Fibroblast of skin of scalp (primary cell): ENCODE measurements at places on chromosomes 2 and 18.

DNA sequence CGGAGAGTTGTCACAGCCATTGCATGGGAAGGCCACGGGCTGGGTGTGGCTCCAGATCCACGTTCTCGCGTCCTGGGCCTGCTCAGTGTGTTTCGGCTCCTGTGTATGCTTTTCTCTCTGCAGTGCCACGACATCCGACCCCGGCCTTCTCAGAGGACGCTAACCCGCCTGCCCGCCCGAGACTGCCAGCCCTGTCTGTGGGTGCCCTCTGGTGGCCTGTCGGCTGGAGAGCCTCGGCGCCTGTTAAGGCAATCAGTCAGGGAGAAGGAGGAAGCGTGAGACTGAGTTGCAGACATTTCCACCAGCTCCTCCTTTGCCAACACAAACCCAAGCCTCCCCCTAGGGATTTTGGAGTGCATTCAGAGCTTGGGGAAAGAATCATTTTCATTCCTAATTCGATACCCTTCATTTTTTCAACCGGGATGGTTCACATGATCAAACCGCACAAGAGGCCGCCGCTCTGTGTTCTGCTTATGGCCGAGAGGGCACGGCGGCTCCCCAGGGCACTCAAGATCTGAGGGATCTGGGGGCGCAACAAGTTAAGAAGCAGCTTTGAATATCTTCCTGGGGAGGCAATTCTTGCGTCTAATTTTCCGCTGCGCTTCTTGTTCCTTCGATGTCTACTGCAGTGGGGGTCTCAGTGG is 37.5 kb upstream of the ZBTB7C start:
- peak; percentile 89 for DNase-seq

DNA sequence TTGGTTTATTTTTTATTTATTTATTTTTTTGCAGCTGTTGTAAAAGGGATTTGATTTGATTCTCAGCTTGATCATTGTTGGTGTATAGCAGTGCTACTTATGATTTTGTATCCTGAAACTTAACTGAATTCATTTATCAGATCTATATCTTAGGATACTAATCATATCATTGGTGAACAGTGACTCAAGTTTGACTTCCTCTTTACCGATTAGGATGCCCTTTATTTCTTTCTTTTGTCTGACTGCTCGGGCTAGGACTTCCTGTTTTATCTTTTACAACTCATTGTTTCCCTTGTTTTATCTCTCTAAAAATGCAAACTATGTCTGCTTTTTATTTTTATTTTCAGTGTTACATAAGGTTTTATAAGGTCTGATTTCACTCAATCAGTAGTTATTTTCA is 23.6 kb downstream of the SP100 start:
- no peak for DNase-seq

- DNase-seq: no peak
Measured at GRCh38 chr2:44801841-44802776, 139.4 kb upstream of the SIX3 start.

DNA sequence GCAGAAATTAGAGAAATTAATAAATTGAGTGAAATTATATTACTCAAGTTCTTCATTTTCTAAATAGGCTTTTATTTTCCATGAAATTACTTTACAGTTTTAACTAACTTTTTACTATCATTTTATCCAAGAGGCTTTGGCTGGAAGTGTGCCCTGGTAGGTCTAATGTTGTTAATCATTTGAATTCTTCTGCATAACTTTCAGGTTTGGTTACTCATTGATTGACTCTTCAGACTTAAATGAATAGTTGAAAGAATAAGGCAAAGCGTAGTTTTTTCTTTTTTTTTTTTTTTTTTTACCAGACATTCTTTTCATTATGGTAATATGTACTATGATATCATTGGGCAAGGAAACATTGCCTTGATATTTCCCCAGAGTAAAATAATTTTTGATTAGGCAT is 228.4 kb upstream of the MMADHC start:
- no peak for DNase-seq

GRCh38 chr2:47091118-47091517 is 64.0 kb downstream of the STPG4 start:
- DNase-seq: peak; percentile 80

GRCh38 chr2:37350034-37350433 is 5.6 kb downstream of the QPCT start:
- DNase-seq: no peak

- peak; percentile 22 for DNase-seq
Measured at GRCh38 chr18:58691256-58691655, 20.0 kb downstream of the MALT1 start.

GRCh38 chr2:106163948-106164545 is 30.1 kb downstream of the UXS1 start:
- no peak for DNase-seq

DNA sequence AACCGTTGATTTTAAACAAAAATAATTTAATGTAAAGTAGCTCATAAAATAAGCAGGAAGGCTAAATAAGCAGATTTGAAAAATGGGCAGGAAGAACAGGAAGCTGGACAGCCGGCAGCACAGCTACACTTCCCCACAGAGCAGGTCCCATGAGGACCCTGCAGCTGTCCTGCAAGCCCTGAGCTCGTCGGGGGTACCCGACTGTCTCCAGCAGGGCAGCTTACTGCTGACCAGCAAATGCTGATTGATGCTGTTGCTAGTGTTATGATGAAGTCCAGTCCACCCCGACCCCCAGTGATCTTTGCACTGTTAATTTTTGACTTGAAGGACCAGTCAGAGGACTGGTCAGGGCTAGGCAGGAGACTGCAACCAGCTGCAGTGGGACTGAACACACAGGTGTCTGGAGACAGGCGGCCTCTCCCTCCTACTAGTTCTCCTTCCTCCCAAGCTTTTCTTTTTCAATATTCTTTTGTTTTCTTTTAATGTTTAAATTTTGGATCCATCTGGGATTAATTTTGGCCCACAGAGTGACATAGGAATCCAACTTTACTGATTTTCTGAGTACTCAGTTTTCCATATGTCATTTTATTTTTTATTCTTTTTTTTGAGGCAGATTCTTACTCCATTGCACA is 27.7 kb downstream of the POLE4 start:
- DNase-seq: no peak

- DNase-seq: no peak
Measured at GRCh38 chr2:191607096-191607495, 70.8 kb upstream of the NABP1 start.

DNA sequence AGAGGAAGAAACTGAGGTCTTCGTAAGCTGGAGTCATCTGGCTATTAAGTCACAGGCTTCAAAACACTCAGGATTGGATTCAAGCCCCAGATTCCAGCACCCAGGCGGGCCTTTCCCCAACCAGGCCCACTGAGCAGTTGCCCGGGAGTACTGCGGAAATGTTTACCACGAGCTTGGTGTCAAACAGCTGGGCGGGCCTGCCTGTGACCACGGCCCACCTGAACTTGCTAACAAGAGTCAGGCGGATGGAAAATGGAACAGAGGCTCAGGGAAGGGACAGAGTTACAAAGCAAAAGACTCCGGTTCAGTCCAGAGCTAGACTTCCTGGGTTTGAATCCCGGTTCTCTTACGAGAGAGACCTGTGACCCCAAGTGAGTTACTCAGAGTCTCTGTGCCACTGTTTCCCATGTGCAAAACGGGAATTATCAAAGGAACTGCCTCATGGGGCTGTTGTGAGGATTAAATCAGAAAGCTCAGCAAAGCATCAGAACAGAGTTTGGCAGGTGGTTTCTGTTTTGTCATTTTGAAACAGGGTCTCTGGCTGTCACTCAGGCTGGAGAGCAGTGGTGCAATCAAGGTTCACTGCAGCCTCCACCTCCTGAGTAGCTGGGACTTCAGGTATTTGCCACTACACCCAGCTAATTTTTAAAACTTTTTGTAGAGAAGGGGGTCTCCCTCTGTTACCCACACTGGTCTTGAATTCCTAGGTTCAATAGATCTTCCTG is 49.0 kb upstream of the TFCP2L1 start:
- no peak for DNase-seq

DNA sequence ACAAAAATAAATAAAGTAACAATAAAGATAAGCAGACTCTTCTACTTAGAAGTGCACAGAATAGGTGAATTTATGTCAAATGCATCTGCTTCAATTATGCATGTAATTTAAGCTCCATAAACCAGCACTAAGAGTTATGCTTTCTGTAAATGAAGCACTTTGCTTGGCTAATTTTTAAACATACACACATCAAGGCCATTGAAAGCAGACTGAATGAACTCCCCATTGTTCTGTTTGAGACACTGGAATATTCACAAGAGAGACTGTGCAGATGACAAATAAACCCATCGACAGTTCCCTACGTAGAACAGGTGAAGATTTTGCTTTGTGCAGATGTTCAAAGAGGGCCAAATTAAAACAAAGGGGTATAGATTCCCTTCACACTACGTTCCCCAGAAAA is 133.4 kb downstream of the PID1 start:
- DNase-seq: no peak

- DNase-seq: peak; percentile 38
Measured at GRCh38 chr2:218892693-218893348, 12.2 kb downstream of the WNT10A start.

GRCh38 chr2:184830531-184830930 is 232.2 kb downstream of the ZNF804A start:
- no peak for DNase-seq

GRCh38 chr2:155665704-155666103 is 666.8 kb downstream of the NR4A2 start:
- DNase-seq: no peak

- peak; percentile 42 for DNase-seq
Measured at GRCh38 chr2:127598711-127599110, 47.2 kb upstream of the GPR17 start.

DNA sequence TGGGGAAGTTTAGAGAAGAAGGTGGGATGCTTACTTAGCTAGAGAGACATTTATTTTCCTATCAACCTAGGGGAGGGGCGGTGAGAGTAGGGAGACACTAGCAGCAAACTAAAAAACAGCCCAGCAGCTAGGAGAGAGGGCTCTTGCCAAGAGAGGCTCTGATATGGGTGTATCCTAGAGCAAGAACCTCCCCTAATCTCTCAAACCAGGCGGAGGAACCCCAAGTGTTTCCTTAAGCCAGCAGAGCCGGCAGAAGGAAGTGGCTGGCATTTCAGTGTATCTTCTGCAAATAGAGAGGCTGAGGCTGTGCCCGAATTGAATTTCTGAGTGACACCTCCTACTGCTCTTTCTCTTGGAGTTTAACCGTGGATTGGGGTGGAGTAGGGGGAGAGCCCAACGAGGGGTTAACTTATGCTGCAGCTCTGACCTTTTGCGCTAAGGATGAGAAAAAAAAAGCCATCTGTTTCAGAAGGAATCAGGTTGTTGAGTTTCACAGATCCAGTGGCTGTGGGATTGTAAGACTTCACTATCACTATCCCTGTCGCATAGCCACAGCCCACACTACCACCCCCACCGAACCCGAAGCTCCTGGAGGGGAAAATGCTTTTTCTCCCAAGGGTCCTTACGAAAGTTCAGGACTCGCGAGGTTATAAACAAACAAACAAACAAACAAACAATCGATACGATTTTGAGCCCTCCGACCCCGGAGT is 1.4 kb downstream of the ST8SIA5 start:
- no peak for DNase-seq

- DNase-seq: no peak
Measured at GRCh38 chr18:78768656-78769501, 210.7 kb upstream of the SALL3 start.

GRCh38 chr2:230471074-230471473 is 55.1 kb downstream of the SP100 start:
- DNase-seq: no peak

GRCh38 chr2:203802342-203803052 is 65.1 kb upstream of the CTLA4 start:
- peak; percentile 97 for DNase-seq

DNA sequence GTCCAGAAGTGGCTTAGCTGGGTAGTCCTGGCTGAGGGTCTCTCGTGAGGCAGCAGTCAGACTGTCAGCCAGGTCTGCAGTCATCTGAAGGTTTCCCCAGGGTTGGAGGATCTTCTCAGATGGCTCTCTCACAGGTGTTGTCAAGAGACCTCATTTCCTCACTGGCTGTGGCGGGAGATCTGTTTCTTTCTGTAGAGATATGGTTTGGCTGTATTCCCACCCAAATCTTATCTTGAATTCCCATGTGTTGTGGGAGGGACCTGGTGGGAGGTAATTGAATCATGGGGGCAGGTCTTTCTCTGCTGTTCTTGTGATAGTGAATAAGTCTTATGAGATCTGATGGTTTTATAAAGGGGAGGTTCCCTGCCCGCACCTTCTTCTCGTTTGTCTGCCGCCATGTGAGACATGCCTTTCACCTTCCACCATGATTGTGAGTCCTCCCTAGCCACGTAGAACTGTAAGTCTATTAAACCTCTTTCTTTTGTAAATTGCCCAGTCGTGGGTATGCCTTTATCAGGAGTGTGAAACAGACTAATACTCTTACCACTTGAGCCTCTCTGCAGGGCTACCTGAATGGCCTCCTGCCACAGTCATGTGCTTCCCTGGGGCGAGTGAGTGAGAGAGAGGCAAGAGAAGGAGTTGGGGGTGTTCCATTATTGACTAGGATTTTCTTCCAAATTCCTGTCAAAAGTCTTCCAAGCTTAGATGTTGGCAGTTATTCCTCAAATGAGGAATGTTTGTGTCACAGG is 23.6 kb downstream of the MALT1 start:
- DNase-seq: no peak

- no peak for DNase-seq
Measured at GRCh38 chr2:200587007-200587616, 1.3 kb downstream of the AOX1 start.

DNA sequence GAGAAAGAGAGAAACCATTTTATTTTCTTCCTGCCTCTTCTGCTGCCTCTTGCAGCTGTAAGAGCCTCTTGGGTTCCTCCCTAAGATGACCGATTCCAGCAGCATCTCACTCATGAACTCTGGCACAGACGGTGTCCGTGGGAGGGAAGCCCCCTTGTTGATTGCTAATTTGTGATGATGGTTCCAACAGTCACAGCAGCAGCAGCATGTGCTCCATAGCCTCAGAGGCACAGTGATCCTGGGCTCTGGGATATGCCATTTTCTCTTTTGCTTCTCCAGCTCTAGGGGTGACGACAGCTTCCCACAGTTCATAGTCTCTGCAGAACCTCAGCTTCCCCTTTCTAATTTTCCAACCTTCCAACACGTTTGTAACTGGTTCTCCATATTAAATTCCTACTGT is 324.2 kb upstream of the HS6ST1 start:
- DNase-seq: no peak

DNA sequence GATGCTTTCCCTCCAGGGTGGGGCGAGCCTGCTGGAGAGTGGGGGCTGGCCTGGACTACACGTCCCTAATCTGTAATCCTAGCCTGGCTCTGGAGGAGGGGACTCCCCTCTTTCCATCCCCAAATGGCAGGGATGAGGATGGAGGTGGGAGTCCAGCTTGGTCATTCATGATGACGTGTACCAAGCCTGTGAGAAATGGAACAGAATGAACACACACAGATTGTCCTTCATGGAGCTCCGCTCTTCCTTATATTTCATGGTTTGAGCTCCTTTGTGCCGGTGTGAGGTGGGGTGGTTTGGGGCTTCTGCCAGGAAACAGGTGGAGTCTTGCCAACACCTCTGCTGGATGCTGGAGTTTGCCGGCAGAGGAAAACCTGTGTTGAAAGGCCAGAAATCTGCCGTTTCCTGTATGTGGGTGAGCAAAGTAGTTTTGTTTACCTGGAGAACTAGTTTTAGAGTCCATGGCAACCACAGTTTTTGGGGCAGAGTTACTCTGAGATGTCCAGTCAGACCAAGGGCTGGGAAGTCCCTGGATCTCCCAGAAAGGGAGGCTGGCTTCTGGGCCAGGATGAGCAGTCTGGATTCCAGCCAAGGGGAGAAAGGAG is 417.6 kb upstream of the MEX3C start:
- DNase-seq: no peak
